ENCODE measurements at places on chromosomes 12 and 14.

GRCh38 chr14:58299401-58300330 is 1.3 kb downstream of the ARID4A start:
- no peak for DNase-seq

- no peak for DNase-seq
Measured at GRCh38 chr12:69633061-69633460, 22.4 kb upstream of the LRRC10 start.

DNA sequence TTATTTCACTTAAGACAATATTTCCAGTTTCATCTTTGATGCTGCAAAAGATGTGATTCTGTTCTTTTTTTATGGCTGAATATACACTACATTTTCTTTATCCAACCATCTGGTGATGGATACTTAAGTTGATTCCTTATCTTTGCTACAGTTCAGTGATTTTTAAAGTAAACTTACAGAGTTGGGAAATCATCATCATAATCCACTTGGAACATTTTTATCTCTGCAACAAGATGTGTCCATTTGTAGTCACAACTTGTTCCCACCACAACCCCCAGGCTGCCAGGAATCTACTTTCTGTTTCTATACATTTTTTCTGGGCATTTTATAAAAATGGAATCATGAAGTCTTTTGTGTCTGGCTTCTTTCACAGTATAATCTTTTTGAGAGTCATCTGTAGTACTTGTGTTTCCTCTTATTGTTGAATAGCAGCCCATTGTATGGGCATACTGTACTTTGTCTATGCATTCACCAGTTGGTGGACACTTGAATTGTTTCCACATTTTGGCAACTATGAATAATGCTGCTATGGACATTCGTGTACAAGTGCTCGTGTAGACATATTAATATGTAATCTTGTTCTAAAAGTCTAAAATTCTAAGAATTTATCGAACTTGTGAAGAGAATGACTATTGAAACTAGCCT is 212.5 kb upstream of the DDHD1 start:
- DNase-seq: no peak

GRCh38 chr14:104442631-104443390 is 136.8 kb upstream of the C14orf180 start:
- DNase-seq: no peak

- DNase-seq: no peak
Measured at GRCh38 chr12:53497461-53497860, 1.8 kb downstream of the MAP3K12 start.

- DNase-seq: no peak
Measured at GRCh38 chr14:91361233-91361811, 56.3 kb downstream of the CCDC88C start.

DNA sequence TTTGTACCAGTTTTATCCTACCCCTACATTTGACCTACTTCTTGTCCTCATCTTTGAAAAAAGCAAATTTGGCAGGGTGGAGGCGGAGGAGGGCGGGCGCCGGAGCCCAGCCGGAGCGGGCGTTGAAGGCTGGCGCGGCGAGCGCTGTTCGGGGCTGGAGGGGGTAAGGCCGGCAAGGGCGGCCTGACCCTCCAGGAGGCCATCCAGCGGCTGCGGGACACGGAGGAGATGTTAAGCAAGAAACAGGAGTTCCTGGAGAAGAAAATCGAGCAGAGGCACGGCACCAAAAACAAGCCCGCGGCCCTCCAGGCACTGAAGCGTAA is 27.2 kb downstream of the FBXO34 start:
- no peak for DNase-seq

DNA sequence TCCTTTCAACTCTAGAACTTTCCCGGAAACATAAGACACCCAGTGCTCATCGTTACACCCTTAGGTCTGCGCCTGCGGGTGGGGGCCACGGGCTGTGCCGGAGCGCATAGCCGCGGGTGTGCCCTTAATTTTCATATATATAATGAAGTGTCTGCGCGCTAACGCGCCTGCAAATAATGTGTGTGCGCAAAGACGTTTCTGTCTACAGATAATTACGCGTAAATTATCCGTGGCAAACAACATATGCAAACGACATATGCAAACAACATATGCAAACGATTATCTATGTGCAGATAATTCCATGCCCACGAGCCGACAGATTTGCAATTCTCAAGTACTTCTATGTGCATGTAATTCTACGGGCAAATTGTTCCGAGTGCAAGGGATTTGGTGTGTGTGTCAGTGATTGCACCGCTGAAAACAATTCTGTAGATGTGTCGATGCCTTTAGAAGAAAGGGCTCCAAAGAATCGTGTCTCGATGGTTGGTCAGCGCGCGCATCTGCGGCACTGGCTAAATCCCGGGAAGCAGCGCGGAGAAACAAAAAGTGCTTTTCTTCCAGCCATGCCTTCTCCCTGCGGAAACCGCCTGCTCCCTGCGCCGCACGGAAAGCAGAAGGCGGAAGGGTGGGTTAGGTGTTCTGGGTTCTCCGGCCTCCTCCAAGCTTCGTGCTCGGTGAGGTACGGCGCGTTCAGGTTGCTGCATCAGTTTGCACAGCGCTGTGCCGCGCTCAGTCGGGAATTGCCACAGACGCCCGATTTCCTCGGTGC is 34.5 kb upstream of the TBX5 start:
- DNase-seq: no peak

GRCh38 chr14:47978871-47979270 is 303.5 kb upstream of the MDGA2 start:
- DNase-seq: no peak
